ENCODE measurements at places on chromosomes 1 and 21.

- no peak for DNase-seq
These were observed 1646.7 kb upstream of the B3GALT2 start for GRCh38 chr1:194833111-194833510.

- no peak for DNase-seq
These were observed 34.3 kb upstream of the KCNA3 start for GRCh38 chr1:110708974-110709440.

DNA sequence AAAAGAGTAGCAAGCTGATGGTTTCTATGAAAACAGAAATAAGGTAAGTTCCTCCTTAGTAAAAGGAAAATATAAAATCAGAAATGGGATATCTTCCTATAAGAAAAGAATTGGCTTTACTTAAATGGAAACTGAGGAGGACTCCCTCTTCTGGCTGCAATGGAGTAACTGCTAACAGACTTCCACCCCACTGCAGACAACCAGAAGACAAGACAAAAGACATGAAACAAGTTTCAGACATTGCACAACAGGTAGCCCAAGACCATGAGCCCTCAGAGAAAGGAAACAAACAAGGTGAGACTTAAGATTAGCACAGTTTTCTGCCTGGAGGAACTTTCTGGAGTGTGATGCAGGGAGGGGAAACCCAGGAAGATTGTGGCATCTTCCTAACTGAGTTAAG is 17.0 kb upstream of the OLFML2B start:
- no peak for DNase-seq

- no peak for DNase-seq
These were observed 27.2 kb downstream of the IRF2BP2 start for GRCh38 chr1:234582681-234583301.

GRCh38 chr1:93641527-93641926 is 40.1 kb downstream of the BCAR3 start:
- no peak for DNase-seq

DNA sequence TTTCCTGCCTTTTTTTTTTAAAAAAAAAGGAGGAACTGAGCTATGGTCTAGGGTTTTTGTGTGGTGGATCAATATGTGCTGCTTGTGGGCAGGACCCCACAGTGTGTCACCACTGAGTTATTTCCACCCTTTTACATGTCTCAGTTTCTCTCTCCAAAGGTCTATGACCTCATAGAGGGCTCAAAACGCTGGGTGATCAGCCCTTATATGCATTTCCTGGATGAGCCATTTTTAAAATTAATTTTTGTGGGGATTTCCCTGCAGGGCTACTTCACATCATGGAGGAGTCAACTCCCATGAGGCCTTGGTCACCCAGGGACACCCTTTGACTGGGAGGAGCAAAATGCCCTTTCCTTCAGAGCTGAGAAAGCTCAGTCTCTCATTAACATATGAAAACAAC is 20.7 kb upstream of the HAO2 start:
- peak; percentile 33 for DNase-seq

DNA sequence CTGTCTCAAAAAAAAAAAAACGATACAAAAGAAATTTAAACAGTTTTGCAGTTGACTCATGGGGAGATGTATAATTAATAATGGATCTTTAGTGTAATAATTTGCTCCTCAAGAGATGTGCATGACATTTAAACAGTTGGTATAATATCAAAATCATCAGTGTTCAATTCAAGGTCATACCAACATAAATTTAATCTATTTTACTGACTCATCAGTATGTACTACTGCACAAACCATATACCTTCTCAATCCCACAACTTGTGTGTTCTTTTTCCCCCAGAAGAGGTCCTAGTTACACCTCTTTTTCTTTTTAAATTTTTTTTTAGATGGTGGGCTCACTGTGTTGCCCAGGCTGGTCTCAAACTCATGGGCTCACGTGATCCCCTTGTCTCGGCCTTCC is 23.6 kb downstream of the CDKN2C start:
- DNase-seq, result no peak

DNA sequence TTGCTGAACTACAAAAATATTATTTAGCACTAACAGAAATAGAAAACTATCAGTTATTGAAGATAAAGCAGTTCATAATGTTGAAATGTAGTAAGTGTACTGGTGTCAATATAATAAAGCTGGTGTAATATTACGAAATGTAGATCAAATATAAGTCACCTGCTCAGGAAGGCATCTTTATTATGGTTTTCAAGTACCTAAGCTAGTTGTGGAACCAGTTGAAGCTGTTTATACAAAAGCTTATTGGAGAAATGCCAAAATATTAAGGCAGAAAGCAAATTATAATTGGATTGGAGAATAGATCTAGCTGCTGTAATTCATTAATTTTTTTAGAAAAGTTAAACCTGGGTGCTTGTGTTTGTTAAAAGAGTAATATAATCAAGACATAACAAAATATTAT is 6.2 kb upstream of the MARK1 start:
- no peak for DNase-seq
